ENCODE measurements at places on chromosomes 11 and 22.

DNA sequence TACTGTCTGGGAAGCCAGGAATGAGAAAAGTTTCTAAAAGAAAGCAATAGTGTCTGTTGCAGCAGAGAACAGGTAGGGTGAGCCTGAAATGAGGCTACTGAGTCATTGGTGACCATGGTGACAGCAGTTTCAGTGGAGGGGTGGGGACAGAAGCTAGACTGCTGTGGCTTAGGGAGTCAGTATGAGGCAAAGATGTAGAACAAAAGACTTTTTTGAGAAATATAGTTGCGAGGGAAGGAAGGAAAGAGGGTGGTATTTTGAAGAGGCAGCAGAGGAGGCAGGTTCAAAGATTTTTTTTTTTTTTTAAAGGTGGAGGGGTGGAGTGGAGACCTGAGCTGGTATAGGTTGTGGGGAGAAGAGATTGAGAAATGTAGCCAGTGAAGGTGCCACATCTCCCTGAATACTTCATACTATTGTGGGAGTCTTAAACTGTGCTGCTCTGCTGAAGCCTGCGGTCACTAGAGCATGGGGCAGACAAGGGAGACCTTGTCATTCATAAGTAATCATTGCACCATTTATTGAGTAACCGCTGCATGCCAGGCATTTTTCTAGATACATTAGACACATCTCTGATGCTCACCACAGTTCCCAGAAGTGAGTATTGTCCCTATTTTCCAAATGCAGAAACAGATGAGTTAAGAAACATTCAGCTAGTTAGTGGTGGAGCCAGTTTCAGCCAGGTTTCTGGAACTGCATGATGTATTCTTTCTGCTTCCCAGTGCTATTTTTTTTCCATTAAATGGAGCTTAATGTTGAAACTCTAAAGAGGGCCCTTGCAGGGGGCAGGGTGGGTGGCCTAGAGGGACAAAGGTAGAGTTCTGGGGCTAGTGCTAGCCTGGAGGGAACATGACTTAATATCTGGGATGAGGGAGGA, 49.9 kb downstream of the STIM1 start:
- DNase-seq = peak; percentile 30

GRCh38 chr11:111308140-111308539, 9.8 kb downstream of the POU2AF3 start:
- DNase-seq = no peak

DNA sequence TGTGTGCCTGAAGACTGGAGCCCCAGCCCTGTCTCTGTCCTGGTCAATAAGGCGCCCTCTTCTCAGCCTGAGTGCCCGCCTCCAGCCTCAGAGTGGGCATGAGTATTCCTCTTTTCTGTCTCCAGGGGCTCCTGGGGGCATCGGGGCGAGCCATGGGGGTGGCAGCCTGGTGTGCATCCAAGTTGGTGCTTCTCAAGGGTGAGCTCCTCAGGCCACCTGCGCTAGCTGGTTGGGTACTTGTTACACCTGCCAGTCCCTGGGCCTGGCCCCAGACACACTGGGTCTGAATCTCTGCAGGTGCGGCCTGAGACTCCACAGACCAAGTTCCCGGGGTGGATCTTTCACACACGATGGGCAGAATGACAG, 168.6 kb upstream of the B3GAT1 start:
- DNase-seq = no peak

DNA sequence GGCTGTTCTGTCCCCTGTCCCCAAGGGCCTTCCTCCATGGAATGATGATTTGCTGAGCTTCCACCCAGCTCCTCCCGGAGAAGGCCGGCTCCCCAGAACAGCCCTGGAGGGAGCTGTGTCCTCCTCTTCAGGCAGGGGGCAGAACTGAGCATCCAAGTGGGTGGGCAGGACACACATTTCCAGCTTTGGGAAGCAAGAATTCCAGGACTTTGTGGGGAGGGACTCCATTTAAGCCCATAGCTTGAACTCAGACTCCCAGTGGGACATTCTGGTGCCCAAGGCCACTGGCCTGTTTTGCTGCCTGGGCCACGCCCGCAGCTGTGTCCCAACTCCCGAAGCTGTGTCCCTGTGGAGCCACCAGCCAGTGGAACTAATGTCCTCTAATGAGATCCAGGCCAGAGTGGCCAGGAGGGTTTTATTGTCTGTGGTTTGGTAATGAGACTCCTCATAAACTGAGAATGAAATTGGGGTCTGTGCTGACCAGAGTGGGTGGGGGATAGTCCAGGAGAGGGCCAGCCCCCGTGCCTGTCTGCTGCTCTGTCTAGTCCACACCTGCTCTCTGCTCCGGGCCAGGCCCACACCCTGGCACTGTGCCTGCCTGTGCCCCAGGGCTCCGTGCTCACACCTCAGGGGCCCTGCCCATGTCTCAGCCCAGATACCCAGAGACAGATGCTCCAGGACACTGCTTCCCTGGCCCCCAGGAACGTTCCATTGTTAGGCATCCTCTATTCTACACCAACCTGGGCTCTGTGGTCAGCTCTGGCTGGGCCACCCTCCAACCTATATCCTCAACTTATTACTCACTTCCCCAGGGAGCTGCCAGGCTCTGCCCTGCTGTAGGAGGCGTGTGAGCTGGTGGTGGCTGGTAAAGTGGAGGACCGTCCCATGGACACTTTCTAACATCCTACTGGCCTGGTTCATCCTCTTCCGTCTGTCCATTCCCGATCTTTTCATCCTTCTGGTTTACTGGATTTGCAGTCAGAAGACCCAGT, 7.6 kb downstream of the NECTIN1 start:
- no peak for DNase-seq

DNA sequence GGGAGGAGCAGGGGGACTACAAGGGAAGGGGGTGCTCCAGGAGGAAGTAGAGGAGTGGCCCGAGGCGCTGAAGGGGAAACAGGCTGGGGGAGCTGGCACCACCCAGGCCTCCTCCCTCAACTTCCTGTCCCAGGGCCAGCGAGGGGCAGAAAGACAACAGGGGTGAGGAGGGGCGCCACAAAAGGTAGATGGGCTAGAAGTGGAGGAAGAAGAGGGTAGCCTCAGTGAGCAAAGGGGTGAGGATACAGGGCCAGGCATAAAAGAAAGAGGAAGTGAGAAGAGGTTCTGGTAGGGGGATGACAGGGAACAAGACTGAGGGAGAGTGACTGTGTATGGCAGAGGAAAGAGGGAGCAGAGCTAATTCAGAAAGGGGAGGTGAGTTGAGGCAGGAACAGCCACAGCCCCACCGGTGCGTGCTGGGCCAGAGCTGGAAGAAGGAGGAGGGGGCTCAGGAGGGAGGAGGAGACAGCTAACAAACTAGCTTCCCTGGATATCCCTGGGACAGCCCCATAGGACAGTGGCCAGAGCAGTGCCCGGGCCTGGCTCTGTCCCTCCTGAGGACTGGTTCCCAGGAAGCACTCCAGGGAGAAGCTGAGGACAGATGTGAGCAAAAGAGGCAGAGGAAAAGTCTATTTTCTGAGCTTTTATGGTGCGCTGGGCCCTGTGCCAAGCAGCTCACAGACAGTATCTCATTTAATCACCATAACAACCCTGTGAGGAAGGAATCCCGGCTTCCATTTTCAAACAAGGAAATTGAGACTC, 8.5 kb downstream of the DCHS1 start:
- no peak for DNase-seq

DNA sequence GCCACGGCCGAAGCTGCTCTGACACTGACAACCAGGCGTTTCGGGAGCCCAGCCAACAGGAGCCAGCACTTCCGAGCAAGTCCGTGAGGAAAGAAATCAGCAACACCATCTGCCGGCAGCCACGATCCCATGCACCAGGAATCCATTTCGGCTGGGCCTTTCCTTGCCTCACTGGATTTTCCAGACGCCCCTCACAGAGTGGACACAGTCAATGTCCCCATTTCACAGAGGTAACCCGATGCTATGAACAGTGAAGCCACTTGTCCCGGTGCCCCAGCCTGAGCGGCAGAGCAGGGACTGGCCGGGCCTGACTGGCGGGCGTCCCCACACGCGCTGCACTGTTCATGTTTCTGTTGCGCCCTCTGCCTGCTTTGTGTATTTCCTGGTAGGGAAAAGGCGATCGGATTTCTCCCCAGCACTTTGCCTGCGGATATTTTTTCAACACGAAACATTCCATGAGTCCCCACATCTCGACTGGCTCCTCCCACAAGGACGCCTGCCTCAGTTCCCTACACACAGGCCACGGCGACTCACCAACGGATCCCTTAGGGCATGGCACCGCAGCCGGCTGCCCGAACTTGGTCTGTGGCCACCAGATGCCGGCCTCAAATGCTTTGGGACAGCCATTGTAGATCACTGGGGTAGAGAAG, 55.3 kb downstream of the TRMU start:
- DNase-seq = no peak

DNA sequence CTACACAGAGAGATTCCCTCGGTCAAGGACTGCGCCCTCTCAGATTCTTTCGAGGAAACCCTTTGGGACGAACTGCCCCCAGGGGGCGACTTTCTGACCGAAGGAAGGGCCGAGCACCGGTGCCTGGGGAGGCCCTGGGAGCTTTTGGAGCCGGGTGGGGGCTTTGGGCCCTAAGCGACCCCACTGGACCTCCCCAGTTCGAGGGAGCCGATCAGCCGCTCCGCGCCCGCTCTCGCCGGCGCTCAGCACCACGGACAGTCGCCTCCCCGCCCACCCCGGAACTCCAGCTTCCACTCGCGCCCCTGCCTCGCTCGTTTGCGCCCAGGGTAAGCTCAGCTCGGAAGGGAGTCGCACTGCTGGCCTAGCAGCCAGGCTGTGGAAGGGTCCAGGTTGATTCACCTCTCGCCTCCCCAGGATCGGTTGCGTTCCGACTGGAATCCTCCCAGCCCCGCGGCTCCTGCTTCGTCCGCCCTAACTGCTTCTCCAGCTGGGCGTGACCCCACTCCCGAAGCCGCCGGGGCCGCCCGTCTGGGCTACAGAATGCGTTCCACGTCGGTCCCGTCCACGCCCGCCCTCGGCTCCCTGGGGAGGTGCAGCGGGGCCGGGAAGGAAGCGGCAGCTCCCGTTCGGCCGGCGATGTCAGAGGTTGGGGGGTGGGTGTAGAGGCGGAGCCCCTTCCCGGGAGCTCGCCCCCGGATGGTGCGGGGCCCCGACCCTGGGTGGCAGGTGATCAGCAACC, 428 bp downstream of the SCN3B start:
- DNase-seq = no peak

DNA sequence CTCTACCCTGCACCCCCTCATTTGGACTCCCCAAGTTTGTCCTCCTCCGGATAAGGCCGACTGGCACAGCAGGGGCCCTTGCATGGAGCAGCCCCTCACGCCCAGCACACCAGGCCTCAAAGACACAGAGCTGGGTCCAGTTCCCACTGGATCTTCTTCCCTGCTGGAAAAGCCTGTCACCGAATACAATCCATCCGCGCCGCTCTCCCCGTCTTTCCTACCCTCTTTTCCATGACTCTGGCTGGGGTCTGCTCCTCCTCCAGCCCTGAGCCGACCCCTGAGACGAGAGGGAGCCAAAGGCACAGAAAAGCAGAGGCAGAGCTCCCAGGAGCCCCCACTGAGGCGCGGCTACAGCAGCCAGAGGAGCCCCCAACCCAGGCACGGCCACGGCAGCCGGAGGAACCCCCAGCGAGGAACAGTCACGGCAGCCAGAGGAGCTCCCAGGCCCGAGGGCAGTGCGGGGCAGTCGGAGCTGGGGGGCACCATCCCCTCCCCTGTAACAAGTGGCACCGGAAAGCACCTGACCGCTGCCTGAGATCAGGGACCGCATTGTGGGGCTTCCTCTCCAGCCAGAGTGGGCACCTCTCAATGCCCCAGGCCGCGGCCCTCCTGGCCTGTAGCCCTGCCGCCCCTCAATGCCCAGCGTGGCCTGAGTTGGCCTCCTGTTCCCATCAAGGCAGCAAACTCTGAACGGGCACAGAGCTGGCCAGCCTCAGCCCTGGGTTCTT, 12.0 kb downstream of the ALG12 start:
- DNase-seq = no peak

DNA sequence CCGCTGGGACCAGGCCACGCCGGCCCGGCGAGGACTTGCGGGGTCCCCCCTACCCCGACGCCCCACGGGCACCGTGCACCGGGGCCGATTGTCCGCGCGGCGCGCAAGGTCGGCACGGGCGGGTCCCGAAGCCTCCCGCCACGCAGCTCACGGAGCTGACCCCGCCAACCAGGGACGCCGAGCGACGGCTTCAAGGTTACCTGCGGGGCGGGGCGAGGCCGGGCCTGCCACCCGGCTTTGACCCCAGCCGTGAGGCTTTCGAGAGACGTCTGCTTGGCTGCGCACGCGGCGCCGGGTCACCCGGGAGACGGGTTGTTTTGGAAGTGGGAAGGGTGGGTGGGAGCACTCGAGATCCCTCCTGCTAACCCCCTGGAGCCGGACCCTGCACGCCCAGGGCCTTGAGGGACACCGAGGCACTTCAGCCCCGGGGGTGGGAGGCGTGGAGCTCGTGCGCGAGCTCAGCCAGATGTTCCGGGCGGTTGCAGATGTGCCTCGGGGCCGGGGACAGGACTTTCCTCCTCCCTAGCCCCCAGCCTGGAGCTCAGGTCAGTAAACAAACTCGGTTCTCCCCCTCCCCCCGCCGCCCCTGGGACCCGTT, 3.2 kb upstream of the WNT11 start:
- no peak for DNase-seq

DNA sequence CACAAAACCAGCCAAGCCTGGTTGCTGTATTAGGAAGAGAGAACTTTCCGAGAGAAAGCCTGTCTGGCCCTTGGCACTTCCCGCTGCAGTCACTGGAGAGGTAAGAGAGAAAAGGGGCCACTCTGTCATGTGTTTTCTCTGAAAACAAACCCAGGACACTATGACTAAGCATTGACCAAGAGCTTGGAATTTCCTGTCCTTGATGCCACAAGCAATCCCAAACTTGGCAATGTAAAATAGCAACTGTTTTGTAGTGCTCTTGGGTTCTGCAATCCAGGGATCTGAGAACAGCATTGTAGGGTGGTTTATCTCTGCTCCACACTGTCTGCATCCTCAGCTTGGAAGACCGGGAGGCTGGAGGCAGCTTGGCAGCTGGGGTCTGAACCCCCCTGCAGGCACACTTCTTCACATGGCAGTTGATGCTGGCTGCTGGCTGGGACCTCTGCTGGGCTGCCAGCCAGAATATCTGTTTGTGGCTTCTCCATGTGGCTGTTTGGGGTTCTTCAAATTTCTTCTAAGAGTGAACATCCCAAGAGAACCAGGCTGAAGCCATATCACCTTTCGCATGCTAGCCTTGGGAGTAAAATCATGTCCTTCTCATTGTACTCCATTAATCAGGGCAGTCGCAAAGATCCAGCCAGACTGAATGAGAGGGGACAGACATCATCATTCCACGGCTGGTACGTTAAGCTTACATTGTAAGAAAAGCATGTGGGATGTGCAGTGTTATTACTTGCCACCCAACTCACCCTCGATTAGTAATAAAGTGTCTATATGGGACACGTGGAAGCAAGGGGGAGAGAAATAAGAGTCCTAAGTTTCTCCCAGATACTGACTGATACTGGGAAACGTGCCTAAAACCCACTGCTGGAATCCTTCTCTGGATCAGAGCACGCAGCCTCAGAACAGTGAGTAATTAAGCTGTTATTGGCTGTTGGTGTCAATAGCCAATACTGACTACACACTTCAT, 537.4 kb upstream of the B3GAT1 start:
- no peak for DNase-seq

DNA sequence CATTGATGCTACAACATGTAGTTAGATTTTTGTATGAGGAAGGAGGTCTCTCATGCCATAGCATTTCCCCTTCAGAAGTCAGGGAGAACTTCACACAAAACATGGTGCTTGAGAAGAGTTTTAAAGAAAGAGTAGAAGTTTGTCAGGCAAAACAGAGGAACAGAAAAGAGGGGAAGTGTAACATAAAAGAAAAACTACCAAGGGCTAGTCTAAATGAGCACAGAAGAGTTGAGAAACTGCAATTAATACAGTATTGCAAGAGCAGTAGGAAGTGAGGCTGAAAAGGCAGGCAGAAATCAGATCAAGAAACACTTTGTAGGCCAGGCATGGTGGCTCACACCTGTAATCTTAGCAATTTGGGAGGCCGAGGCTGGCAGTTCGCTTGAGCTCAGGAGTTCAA, 61.0 kb downstream of the FAM168A start:
- DNase-seq = no peak

GRCh38 chr11:48077251-48077650, 96.9 kb downstream of the PTPRJ start:
- DNase-seq = no peak
